ENCODE measurements at places on chromosomes 1 and 21. TPM values are rescaled to one million over a fixed set of nuclear protein-coding genes. Genes with fewer than 3 reads are reported as not detected.

- no peak overlapping the region for H3K4me3 ChIP-seq
- no peak for DNase-seq
- H3K36me3 ChIP-seq: no peaks in the 10 kb centered on the region
- no peaks in the 10 kb centered on the region for H3K4me1 ChIP-seq
- peaks cover 12% of the 10 kb centered on the region for H3K27me3 ChIP-seq
These were observed 18.6 kb upstream of the PDZK1IP1 start for GRCh38 chr1:47208374-47208850.

DNA sequence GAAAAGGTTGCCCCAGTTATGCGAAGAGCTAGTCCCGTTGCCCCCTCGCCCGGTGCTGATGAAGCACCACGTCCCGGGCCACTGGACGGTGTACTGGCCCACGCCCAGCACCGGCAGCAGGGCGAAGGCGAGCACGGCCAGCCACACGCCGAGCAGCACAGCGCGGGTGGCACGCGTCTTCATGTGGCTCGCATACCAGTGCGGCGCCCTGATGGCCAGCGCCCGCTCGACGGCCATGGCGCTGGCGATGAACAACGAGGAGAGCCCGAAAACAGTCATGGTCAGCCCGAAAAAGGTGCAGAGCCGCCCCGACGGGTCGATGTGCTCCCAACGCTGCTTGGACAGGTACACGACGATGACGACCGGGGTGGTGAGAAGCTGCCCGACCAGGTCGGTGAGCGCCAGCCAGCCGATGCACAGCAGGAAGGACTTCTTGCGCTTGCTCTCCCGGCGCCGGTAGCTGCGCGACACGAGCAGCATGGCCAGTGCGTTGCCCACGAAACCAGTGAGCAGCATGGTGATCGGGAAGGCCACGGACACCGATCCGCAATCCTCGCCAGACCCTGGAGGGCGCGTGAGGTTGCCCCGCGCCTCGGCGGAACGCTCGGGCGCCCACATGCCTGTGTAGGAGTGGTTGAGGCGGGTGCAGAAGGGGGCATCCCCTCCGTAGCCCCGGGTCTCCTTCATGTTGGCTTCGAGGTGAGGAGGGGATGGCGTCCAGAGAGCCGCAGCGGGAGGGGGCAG lies 553 bp downstream of the PTGER3 start:
- H3K4me1 ChIP-seq: peaks cover 17% of the 10 kb centered on the region
- no peaks in the 10 kb centered on the region for H3K36me3 ChIP-seq
- H3K27me3 ChIP-seq: peaks cover 36% of the 10 kb centered on the region
- peak; percentile 21 for DNase-seq
- no peak overlapping the region for H3K27ac ChIP-seq
- peak overlapping the region; percentile 68 for H3K4me3 ChIP-seq

DNA sequence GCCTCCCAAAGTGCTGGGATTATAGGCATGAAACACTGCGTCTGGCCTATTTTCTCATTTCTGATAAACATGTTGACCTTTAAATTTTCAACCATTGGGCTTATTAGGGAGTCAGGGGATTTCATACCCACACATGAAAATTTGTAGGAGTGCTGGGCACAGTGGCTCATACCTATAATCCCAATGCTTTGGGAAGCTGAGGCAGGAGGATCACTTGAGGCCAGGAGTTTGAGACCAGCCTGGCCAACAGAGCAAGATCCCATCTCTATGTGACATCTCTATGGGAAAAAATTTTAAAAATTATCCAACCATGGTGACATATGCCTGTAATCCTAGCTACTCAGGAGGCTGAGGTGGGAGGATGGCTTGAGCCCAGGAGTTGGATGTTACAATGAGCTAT lies 10.5 kb upstream of the H3-3A start:
- H3K36me3 ChIP-seq: no peaks in the 10 kb centered on the region
- H3K27me3 ChIP-seq: no peaks in the 10 kb centered on the region
- H3K4me1 ChIP-seq: no peaks in the 10 kb centered on the region
- no peak overlapping the region for H3K4me3 ChIP-seq

- DNase-seq: no peak
- peaks cover 9% of the 10 kb centered on the region for H3K36me3 ChIP-seq
- H3K4me1 ChIP-seq: peaks cover 37% of the 10 kb centered on the region
- no peaks in the 10 kb centered on the region for H3K27me3 ChIP-seq
- H3K27ac ChIP-seq: no peak overlapping the region
These were observed 50.7 kb downstream of the VAV3 start for GRCh38 chr1:107914119-107914765.

DNA sequence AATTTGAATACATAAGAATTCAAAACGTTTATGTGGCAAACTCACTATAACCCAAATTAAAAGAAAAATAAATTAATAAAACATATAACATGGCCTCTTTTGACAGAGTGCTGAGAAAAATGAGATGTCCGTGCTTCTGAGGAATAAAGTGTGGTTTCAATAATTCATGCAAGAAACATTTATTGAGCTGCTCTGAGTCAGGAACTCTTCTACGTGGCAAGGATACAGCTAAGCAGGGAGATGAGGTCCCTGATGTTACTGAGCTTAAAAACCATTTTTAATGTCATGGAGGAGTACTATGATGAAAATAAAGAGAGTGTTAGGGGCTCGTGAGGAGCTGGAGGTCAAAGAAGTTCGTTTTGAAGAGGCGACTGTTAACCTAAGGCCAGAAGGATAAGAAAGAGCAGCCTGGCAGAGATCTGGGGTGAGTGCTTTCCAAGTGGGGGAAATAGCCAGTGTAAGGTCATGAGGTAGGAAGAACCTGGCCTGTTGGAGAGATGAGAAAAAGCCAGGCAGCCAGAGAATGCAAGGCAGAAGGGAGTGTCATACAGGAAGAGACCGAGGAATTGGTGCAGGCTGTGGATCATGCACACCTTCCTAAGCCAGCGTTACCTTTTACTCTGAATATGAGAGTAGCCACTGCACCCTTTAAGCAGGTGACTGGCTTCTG lies 182.2 kb upstream of the DUSP10 start:
- no peaks in the 10 kb centered on the region for H3K36me3 ChIP-seq
- H3K4me1 ChIP-seq: no peaks in the 10 kb centered on the region
- no peak overlapping the region for H3K27ac ChIP-seq
- no peak overlapping the region for H3K4me3 ChIP-seq
- DNase-seq: no peak

DNA sequence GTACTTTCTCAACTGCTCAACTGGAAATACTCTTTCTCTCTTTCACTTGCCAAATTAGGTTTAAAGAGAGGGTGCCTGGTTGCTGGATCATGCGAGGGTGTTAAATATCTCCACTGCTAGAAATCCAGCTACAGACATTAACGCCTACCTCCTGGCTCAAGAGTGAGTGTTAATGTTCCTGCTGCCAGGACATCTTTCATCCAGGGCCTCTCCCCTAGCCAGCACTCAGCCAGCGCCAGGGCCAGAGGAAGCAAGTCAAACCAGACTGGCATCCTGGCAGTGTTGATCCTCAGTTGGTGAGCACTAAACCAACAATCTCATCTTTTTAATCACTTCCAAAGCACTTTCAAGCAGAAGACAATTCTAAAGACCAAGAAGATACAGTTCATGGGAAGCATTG lies 92.9 kb upstream of the BARHL2 start:
- H3K27me3 ChIP-seq: peaks cover 28% of the 10 kb centered on the region
- H3K36me3 ChIP-seq: no peaks in the 10 kb centered on the region
- H3K27ac ChIP-seq: no peak overlapping the region
- DNase-seq: no peak
- no peak overlapping the region for H3K4me3 ChIP-seq

DNA sequence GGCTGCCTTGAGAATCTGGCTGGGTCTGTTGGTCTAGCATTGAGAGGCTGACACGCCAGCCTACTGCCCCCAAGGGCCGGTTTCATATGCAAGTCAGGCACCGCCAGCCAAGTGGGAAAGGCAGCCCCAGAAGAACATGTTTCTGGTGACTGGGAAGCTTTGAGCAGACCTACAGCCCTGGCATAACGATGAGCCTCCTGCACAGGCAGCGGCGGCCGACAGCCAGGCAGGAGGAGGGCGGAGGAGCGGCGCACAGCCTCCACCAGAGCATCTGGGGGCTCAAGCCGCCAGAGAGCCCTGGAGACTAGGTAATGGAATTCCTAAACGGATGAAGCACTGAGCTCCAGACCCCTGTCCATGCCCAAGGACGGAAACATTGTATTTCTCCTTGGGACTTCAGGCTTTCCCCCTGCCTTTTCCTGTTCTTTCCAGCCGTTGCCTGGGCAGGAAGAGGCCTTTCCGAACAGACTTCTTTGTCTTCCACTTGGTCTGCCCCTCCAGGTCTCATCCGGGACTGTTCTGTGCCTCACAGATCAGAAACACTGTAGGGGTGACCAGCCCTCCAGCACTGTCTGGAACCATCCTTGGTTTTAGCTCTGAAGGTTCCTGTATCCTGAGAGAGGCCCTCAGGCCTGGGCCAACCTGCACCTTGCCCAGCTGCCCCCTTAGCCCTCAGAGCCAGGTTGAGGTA lies 59.5 kb downstream of the IRF2BP2 start:
- no peak overlapping the region for H3K27ac ChIP-seq
- H3K4me1 ChIP-seq: no peaks in the 10 kb centered on the region
- no peak for DNase-seq
- H3K4me3 ChIP-seq: no peak overlapping the region
- H3K36me3 ChIP-seq: no peaks in the 10 kb centered on the region
- no peaks in the 10 kb centered on the region for H3K27me3 ChIP-seq

Gene SLC45A1
- total RNA-seq: 0.16 TPM

Gene CLIC6
- 0.54 TPM for total RNA-seq

Gene RNU1-3
- 1,043 TPM for total RNA-seq

Gene BMP8B
- 0.51 TPM for total RNA-seq

DNA sequence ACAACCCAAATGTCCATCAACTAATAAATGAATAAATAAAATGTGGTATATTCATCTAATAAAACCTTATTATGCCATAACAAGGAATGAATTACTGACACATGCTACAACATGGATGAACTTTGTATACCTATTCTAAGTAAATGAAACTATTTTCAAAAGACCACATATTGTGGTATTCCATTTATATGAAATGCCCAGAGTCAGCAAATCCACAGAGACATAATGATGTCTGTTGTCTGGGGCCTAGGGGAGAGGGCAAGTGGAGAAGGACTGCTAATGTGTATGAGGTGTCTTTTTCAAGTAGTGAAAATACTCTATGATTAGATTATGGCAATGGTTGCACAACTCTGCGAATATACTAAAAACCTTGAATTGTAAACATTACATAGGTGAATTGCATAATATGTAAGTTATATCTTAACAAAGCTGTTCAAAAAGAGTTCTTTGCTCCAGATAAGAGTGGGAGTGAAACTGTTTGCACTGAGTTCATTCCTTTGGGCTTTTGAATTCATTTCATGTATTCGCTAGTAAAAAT lies 464.2 kb downstream of the NUF2 start:
- H3K4me1 ChIP-seq: no peaks in the 10 kb centered on the region
- no peak overlapping the region for H3K4me3 ChIP-seq
- DNase-seq: no peak
- no peaks in the 10 kb centered on the region for H3K27me3 ChIP-seq
- H3K36me3 ChIP-seq: no peaks in the 10 kb centered on the region

Gene MAPKAPK2
- total RNA-seq: 50.4 TPM

- no peak overlapping the region for H3K4me3 ChIP-seq
- H3K4me1 ChIP-seq: no peaks in the 10 kb centered on the region
- H3K27me3 ChIP-seq: peaks cover 12% of the 10 kb centered on the region
- DNase-seq: no peak
- no peaks in the 10 kb centered on the region for H3K36me3 ChIP-seq
- no peak overlapping the region for H3K27ac ChIP-seq
These were observed 10.4 kb downstream of the KLHDC7A start for GRCh38 chr1:18491168-18491567.

DNA sequence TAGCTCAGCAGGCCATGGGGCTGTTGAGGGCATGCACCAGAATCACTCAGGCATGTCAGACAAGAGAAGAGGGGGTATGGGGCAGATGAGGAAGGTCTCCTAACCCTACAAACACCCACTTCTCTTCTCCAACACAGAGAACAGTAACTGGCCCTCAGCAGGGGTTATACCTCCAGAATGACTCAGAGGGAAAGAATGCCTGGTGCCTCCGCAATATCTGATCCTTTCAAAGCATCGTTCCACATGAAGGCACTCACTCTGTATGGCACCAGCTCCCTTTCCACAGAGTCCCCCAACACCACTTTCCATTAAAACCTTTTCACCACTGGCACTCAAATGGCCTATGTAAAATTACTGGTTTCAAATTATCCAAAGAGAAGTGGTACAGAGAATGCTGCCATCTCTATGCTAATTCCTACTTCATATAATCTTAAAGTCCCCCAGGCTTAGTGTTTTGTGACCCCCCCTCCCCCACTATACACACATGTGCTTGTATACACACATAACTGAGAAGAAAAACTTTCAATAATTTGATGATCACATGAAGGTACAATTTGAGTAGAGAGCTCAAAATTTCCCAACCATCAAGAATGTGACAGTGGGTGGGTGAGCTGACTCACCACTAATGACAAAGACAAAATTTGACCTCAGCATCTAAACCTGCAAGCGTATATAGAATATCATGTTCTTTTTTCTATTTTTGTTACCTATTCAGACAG lies 91.5 kb downstream of the SIPA1L2 start:
- H3K36me3 ChIP-seq: no peaks in the 10 kb centered on the region
- no peak overlapping the region for H3K27ac ChIP-seq
- H3K27me3 ChIP-seq: no peaks in the 10 kb centered on the region
- peaks cover 4% of the 10 kb centered on the region for H3K4me1 ChIP-seq

DNA sequence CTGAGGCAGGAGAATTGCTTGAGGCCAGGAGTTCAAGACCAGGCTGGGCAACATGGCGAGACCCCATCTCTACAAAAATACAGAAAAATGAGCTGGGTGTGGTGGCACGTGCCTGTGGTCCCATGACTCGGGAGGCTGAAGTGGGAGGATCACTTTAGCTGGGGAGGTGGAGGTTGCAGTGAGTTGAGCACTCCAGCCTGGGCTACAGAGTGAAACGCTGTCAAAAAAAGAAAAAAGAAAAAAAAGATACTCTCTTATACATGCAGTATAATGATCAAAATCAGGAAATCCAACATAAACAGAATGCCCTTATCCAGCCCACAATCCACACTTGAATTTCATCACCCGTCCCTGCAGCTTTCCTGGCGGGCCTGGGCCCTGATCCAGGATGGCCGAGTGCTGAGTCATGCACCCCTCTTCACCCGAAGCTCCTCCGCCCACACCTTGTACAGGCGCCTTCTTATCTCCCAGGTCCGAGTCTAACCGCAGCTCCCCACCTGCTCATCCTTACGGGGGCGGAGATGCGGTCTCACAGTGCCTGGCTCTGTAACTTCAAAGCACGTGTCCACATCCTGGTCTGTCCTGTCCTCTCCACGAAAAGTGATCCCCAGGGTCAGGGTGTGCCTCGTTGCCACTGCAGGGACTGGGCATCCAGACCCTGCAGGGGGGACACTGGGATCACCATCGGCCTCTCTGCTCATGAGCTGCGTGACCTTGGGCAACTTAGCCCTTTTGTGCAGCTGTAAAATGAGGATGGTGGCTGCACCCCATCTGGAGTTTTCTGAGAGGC lies 120.2 kb upstream of the SLC45A1 start:
- H3K27ac ChIP-seq: no peak overlapping the region
- peaks cover 1% of the 10 kb centered on the region for H3K27me3 ChIP-seq
- H3K36me3 ChIP-seq: no peaks in the 10 kb centered on the region

- peak; percentile 68 for DNase-seq
- H3K27me3 ChIP-seq: no peaks in the 10 kb centered on the region
- H3K4me1 ChIP-seq: peaks cover 82% of the 10 kb centered on the region
- H3K27ac ChIP-seq: peak overlapping the region; percentile 72
These were observed 57.5 kb downstream of the CD247 start for GRCh38 chr1:167460836-167461235.
